ENCODE measurements at places on chromosomes 11 and 22.

DNA sequence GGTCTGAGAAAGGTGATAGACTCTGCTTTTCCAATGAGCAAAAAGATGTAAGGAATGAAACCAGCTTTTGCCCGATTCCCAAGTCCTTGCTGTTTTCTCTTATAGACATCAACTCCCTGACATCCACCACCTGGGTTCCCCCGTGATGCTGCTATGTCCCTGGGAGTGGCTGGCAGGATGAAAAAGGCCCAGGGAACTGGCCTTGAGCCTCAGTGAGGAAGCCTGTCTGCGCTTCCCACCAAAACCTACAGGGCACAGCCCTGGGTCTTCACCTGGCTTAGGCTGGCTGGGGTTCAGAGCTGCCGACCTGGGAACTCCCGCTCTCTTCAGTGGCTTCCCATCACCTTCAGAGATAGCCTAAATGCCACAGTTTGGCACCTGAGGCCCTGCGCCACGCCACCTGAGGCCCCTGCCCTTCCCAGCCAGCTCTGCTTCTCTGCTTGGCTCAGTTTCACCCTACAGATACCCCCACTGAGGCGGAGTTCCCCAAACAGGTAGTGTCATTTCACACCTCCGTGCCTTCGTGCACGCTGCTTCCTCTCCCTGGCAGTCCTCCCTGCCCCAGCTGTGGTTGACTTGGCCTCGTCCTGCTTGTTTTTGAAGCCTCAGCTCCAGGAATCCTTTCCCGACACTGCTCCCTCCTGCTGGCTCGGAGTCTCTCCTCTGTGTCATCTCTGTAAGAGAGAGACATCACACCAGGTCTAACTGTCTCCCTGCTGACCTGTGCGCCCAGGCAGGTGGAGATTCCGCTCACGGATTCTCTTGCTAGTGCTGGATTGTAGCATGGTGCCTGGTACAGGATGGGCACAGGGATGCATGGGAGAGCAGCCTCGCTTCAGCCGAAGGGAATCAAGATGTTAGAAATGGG lies 10.7 kb downstream of the SLC37A2 start:
- no peak for DNase-seq

DNA sequence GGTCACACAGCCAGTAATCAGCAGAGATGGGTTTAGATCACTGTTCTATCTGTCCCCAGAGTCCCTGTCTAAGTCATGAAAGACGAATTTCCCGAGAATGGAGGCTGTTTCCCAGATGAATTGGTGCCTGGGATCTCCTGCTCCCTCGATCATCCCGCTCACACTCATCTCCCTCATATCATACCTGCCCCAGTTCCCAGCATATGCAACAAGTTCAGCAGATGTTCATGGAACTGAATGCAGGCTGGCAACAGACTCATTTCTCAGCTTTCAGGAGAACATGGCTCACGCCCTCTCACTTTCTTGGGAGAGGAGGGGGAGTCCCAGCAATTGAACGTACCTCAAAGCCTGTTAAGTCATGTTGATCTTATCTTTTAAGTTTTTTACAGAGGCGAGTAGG lies 22.1 kb downstream of the CD6 start:
- DNase-seq: no peak

DNA sequence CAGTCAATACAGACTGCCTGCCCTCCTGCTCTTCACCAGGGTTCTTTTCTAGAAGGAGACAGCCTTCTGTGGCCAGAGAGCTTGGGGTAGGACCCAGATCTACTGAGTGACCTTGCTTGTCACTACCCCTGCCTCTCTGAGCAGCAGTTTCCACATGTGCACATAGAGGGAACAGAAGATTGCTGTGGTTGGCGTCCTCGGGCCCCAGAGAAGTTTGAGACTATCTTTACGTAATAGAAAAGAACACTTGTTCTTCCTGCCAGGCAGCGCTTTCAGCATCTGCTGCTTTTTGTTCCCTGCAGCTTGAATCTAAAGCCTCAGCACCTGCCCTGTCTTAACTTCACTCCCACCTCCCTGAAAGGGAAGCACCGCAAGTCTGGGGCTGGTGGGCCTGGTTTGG lies 1.9 kb upstream of the FKBP2 start:
- DNase-seq: no peak

- no peak for DNase-seq
Observed at GRCh38 chr11:110297726-110298300, 1.4 kb upstream of the RDX start.

- peak; percentile 55 for DNase-seq
Observed at GRCh38 chr22:39214383-39215069, 30.3 kb downstream of the PDGFB start.

- DNase-seq: no peak
Observed at GRCh38 chr11:71198823-71199165, 53.6 kb downstream of the SHANK2 start.

DNA sequence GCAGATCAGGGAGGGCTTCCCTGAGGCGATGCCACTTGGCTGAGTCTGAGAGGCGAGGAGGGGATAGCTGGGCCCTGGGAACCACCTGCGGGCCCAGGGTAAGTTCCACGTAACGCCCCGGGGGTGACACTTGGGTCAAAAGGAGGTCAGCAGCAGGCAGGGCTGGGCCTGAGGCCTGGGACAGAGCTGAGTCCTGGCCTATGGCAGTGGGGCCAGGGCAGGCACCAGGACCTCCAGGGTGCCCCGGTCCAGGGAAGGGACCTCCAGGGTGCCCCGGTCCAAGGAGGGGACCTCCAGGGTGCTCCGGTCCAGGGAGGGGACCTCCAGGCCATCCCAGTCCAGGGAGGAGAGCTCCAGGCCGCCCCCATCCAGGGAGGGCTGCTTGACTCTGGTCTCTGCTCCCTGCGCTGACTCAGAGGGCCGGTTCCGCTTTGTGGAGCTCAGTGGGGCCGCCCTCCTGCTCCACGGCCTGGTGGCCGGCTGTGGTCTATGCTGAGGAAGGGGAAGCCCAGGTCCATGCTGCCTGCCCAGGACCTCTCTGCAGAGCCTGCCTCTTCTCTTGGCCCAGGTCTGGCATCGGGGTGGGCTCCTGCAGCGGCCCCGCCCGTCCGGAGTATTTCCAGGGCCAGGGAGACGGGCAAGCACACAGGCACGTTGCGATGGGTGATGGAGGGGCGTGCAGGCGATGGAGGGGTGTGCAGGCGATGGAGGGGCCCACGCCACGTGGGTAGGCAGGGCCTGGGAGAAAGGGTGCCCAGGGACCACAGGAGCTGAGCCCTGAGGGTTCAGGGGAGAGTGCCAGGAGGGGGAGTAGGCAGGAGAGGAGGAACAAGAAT lies 19.5 kb upstream of the WNT7B start:
- DNase-seq: peak; percentile 85

GRCh38 chr22:36079041-36079440 lies 50.4 kb upstream of the RBFOX2 start:
- no peak for DNase-seq

Data from Daoy (cell line).